ENCODE measurements at places on chromosomes 4 and X.
A peak's percentile ranks its signal among the peaks of the same experiment; 100 is the strongest.

DNA sequence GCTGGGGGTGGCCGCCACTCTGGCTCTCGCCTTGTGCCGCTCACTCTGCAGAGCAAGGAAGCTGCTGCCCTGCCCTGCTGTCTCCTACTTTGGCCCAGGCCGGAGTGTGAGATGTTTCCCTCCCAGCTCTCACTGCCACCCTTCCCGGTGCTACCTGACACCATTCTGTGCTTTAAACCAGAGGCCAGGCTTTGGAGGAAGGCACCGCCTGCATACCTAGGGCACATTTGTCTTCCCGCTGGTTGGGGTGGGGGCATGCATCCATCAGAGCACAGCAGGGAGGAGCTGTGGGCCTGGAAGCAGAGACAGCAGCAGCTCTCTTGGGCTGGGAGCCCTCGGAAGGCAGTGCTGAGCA, 96.9 kb upstream of the PSAPL1 start:
- no peak for DNase-seq

DNA sequence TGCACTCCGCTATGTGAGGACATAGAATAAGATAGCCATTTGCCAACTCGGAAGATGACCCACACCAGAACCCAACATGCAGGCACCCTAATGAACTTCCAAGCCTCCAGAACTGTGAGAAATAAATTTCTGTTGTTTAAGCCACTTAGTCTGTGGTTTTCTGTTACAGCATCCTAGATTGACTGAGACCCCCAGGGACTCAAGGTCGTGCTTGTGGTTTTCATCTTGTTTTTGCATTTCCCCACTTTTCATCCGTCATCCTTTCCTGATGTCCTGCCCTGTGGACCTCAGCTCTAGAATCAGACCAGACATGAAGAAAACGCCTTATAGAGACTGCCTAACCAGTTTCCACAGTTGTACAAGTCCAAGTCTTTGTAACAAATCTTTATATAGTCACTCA, 54.4 kb downstream of the MCUB start:
- no peak for DNase-seq

- DNase-seq: no peak
These were observed 27.4 kb upstream of the MRFAP1 start for GRCh38 chr4:6612961-6613675.

GRCh38 chr4:178356725-178357124, 914.5 kb upstream of the AGA start:
- no peak for DNase-seq

GRCh38 chr4:166043801-166044200, 170.8 kb downstream of the TLL1 start:
- DNase-seq: no peak

- no peak for DNase-seq
These were observed 39.4 kb downstream of the UGT2A2 start for GRCh38 chr4:69600013-69600412.

GRCh38 chrX:66634272-66634671, 4.6 kb downstream of the EDA2R start:
- DNase-seq: no peak

GRCh38 chrX:100976211-100976610, 6.7 kb downstream of the ARL13A start:
- no peak for DNase-seq

DNA sequence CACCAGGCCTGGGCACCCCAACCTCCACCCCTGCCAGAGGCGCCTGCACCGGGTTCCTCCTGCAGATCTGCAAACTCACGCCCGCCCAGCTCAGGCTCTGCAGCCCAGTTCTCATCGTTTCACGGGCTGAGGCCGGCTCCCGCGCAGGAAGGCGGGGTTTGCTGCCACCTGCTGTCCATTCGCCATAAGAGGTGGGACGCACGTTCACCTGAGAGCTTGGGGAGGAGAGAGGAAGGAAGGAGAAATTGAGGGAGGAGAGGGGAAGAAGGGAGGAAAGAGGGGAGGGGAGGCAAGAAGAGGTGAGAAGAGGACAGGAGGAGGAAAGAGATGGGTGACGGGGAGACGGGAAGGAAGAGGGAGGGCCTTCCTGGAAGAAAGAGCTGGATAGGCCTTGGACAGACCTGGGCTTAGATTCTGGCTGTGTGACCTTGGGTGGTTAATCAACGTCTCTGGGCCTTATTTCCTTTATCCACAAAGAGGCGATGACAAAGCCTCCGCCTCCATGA, 114.5 kb downstream of the ADRA2C start:
- DNase-seq: peak; percentile 40

GRCh38 chrX:32195611-32196010, 1015.7 kb downstream of the DMD start:
- no peak for DNase-seq

DNA sequence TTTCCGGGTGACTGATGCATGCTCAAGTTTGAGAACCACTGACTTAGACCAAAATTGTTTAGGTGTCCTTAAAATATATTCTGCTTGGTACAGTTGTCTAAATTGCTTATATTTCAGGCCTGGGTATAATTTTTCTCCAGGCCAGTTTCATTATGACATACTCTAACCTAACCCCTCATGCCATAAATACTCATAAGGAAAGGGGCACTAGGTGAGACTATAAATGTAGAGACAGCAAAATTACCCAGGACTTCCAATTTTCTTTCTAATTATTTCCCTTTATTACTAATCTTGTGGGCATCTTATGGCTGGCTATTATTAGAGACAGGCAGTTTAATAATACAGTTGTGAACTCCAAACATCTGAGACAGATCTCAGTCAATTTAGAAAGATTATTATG, 150.2 kb downstream of the RRAGB start:
- DNase-seq: no peak

- no peak for DNase-seq
These were observed 1504.6 kb upstream of the ADGRL3 start for GRCh38 chr4:59695355-59696053.

DNA sequence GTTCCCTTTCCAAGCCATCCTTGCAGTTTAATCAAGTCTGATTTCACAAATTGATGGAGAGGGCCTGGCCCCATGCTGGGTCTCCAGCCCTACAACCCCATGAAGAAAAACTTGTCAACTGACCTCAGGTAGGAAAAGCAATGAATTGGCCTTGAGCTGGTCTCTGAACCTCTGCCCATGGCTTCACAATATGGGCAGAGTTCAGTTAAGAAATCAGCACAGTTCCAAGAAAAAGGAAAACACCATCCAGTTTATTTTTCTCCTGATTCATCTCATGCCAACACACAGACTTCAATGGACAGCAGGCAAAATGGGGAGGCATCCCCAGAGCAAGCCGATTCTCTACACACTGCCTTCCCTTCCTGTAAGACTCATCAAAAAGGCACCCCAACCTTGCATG, 3.3 kb downstream of the RIPPLY1 start:
- DNase-seq: no peak

DNA sequence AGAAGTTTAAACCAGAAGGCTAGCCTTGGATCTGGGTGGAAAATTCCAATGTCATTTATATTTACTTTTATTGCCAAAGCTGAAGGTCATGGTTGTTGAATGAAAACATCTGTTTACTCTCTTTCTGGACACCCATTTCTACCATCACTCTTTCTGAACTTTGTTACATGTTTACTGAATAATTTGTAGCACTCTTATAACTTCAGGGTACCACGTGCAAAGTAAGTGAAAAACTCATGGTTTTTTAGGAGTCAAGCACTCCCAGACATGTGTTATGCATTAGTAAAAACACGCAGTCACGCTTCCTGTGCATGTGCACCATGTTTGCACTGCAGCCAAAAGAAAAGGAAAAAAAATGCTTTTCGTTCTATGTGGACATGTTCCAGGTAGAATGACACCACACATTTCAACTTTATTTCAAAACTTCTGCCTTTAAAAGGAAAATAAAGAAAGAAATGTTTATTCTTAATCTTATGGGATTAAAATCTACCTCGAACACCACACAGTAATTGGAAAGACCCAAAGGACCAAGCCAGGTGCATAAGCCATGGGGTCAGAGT, 31.4 kb upstream of the ADH1C start:
- DNase-seq: no peak

Data from DMS79 treated with DMSO at 0.1 percent for 48 hours (cell line).